ENCODE measurements at places on chromosomes 4 and X. TPM values are rescaled to one million over a fixed set of nuclear protein-coding genes. Genes with fewer than 3 reads are reported as not detected.

IL2 gene
- not detected for total RNA-seq

AMER1 gene
- total RNA-seq, result 17.8 TPM

PASD1 gene
- total RNA-seq, result not detected

GLUD2 gene
- total RNA-seq, result 0.57 TPM

PLAC1 gene
- total RNA-seq, result 0.40 TPM

CXorf38 gene
- 14.6 TPM for total RNA-seq

XK gene
- 0.60 TPM for total RNA-seq

SSX1 gene
- total RNA-seq, result not detected

INTS6L gene
- total RNA-seq, result 16.4 TPM

SPIN2A gene
- total RNA-seq, result 0.23 TPM

DIAPH2 gene
- 19.4 TPM for total RNA-seq

ZNF711 gene
- total RNA-seq, result 6.2 TPM

MAGEA11 gene
- not detected for total RNA-seq

FDCSP gene
- not detected for total RNA-seq

SRP72 gene
- 86.3 TPM for total RNA-seq

PABPC1L2B gene
- not detected for total RNA-seq

GNRHR gene
- total RNA-seq, result not detected

SERPINA7 gene
- not detected for total RNA-seq

Measured in ovary (tissue), 10 donors.